Type B pancreatic cell (in vitro differentiated cells): ENCODE measurements at places on chromosomes 1 and 21. TPM values are rescaled to one million over a fixed set of nuclear protein-coding genes. Genes with fewer than 3 reads are reported as not detected.

MNDA gene
- total RNA-seq = not detected in 2 replicates

CELA3A gene
- total RNA-seq = 0.40 TPM in 1 of 2 replicates, not detected in the other

TPTE gene
- total RNA-seq = not detected in 2 replicates

EDARADD gene
- total RNA-seq = 14.8 and 39.9 TPM in 2 replicates

HDGF gene
- total RNA-seq = 249 and 270 TPM in 2 replicates

TCEA3 gene
- 8.8 and 9.2 TPM in 2 replicates for total RNA-seq

DNA sequence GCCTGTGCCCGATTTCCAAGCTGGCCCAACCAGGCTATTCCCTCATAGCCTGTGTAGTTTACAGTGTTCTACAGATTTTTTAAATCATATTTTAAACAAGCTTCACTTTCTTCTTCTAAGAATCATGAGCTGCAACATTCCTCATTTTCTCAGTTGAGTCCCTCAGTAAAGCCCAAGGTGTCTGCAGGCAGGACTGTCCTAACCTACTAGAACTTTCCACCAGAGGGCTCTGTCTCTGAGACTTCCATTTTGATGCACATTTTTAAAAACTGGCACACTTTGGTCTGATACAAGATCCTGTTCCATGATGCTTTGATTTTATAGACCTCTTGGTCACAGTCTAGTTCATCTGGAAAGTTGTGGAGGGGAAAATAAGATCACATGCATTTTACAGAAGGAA lies 21.6 kb upstream of the SLAMF6 start:
- no peak overlapping the region for H3K27ac ChIP-seq
- no peaks in the 10 kb centered on the region for H3K36me3 ChIP-seq

- H3K4me1 ChIP-seq = peaks cover 4% of the 10 kb centered on the region
- H3K4me3 ChIP-seq = no peak overlapping the region
- no peak overlapping the region for H3K27ac ChIP-seq
- H3K27me3 ChIP-seq = no peaks in the 10 kb centered on the region
- H3K36me3 ChIP-seq = peaks cover 37% of the 10 kb centered on the region
These were observed 223.1 kb downstream of the RPS6KC1 start for GRCh38 chr1:213274140-213274539.

DNA sequence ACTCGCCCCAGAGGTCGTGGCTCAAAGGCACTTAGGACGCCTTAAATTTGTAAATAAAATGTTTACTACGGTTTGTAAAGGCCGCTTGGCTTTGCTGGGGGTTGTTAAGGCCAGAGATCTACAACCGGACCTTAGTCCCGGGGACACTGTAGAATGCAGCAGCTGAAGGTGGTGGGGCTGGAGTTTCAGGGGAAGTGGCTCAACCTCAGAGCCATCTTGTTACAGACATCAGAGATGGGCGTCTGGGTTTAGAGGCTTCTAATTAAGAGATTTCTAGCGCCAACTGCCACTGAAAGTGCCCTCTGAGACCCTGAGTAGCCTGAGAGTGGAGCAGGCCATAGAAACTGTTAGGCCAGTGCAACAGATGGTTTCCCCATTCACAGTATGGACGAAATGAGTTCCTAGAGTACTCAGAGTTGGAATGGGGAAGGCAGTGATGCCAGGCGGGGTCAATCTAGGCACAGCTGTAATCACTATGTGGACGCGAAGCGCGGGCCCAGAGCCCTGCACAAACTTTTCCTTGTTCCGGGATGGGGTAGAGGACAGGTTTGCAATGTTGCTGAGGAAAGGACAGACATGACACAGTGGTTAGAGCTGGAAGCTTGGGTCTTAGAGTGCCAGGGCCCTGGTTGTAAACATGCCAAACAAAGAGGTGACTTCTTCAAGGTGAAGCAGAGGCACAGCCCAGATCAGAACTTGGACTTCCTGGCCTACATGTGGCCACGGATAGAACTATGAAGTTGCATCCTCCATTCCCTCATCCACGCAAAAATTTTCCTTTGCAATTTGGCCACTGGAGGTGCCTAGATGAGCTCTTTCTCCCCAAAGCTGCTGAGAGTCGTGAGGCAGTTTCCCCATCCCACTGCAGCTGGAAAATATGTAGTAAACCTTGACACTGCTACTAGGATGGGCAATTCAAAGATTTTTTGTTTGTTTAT lies 6.0 kb downstream of the HLX start:
- no peak for DNase-seq
- no peaks in the 10 kb centered on the region for H3K36me3 ChIP-seq
- peaks cover 18% of the 10 kb centered on the region for H3K4me1 ChIP-seq
- peaks cover 100% of the 10 kb centered on the region for H3K27me3 ChIP-seq
- no peak overlapping the region for H3K27ac ChIP-seq

DNA sequence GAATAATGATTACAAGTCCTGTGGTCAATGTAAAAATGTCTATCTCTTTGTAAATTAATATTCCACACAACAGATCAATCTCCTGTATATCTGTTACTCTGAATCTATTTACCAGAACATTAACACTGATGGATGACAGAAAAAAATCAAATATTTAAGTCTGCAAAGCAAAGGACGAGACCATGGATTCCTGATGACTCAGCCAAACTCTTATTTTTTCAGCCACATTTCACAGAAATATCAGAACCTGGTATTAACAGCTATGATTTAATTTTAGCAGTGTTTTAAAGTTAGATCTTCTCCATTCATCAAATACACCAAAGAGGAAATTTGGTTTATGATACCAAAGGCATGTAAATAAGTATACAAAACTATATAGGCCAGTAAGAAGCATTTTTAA lies 46.1 kb downstream of the FAF1 start:
- no peak overlapping the region for H3K4me3 ChIP-seq
- H3K27ac ChIP-seq = no peak overlapping the region
- no peak for DNase-seq

GRCh38 chr1:187237542-187237941 lies 408.8 kb downstream of the PLA2G4A start:
- no peak overlapping the region for H3K4me3 ChIP-seq
- DNase-seq = no peak
- H3K27ac ChIP-seq = no peak overlapping the region
- H3K27me3 ChIP-seq = no peaks in the 10 kb centered on the region
- H3K36me3 ChIP-seq = no peaks in the 10 kb centered on the region

GRCh38 chr1:245153081-245153551 lies 1.7 kb upstream of the KIF26B start:
- H3K27me3 ChIP-seq = peaks cover 60% of the 10 kb centered on the region

GRCh38 chr1:53412285-53413174 lies 46.7 kb upstream of the DMRTB1 start:
- H3K27ac ChIP-seq = no peak overlapping the region
- H3K4me3 ChIP-seq = no peak overlapping the region
- peaks cover 37% of the 10 kb centered on the region for H3K4me1 ChIP-seq
- no peak for DNase-seq

- peaks cover 13% of the 10 kb centered on the region for H3K4me1 ChIP-seq
- no peak for DNase-seq
- no peaks in the 10 kb centered on the region for H3K36me3 ChIP-seq
- H3K27ac ChIP-seq = no peak overlapping the region
- no peaks in the 10 kb centered on the region for H3K27me3 ChIP-seq
- H3K4me3 ChIP-seq = no peak overlapping the region
These were observed 198.7 kb downstream of the KCNT2 start for GRCh38 chr1:196409586-196409985.

DNA sequence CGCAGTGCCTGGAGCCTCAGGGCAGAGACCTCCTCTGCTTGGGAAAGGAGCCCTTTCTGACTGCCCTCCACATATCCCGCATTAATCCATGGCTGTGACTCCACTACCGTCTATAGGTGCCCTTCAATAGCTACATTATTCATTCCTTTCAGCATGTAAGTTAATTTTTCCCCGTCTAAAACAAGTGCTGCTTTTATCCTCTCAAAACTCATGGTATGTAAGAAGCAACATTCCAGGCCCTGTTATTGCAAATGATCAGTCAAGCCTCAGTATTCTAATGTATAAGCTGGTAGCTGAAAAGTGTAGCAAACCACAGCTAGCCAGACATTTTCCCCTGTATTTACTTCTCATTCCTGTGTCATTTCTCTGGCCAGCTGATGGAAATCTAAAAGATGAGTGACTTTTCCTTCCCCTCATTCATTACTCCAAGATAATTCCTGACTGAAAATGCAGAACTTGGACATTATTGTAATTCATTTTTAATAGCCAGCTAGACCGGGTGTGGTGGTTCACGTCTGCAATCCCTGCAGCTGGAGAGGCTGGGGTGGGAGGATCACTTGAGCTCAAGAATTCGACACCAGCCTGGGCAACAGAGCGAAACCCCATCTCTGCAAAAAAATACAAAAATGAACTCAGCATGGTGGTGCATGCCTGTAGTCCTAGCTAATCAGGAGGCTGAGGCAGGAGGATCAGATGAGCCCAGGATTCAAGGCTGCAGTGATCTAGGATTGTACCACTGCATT lies 88.5 kb upstream of the SOD1 start:
- H3K36me3 ChIP-seq = no peaks in the 10 kb centered on the region
- no peak overlapping the region for H3K4me3 ChIP-seq
- no peaks in the 10 kb centered on the region for H3K27me3 ChIP-seq
- peaks cover 15% of the 10 kb centered on the region for H3K4me1 ChIP-seq
- no peak overlapping the region for H3K27ac ChIP-seq

- no peak overlapping the region for H3K4me3 ChIP-seq
- H3K27me3 ChIP-seq = peaks cover 15% of the 10 kb centered on the region
- no peaks in the 10 kb centered on the region for H3K36me3 ChIP-seq
- H3K27ac ChIP-seq = no peak overlapping the region
- H3K4me1 ChIP-seq = no peaks in the 10 kb centered on the region
- no peak for DNase-seq
These were observed 11.2 kb upstream of the IL10 start for GRCh38 chr1:206783506-206783905.

DNA sequence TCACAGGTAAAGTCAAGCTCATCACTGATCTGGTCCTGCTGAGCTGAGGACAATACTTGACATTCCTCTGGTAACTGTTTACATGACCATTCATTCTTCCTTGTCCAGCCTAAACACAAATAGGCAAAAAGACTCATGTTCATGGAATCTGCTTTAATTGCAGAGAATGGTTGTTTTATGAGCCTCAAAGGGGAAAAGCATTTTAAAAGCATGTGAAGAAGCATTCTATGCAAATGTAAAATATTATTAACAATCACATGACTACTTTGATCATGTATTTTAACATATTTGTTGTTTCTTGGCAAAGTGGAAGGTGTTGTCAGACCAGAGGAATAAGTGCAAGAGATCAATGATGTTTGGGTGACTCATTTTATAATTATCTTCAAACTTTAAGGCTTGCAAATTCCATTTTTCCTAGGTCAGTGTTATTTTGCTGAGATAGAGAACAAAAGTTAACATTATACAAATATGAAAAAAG lies 133.7 kb downstream of the RUNX1 start:
- peaks cover 19% of the 10 kb centered on the region for H3K27me3 ChIP-seq
- DNase-seq = no peak
- H3K4me1 ChIP-seq = peaks cover 16% of the 10 kb centered on the region
- H3K4me3 ChIP-seq = no peak overlapping the region
- no peaks in the 10 kb centered on the region for H3K36me3 ChIP-seq

DNA sequence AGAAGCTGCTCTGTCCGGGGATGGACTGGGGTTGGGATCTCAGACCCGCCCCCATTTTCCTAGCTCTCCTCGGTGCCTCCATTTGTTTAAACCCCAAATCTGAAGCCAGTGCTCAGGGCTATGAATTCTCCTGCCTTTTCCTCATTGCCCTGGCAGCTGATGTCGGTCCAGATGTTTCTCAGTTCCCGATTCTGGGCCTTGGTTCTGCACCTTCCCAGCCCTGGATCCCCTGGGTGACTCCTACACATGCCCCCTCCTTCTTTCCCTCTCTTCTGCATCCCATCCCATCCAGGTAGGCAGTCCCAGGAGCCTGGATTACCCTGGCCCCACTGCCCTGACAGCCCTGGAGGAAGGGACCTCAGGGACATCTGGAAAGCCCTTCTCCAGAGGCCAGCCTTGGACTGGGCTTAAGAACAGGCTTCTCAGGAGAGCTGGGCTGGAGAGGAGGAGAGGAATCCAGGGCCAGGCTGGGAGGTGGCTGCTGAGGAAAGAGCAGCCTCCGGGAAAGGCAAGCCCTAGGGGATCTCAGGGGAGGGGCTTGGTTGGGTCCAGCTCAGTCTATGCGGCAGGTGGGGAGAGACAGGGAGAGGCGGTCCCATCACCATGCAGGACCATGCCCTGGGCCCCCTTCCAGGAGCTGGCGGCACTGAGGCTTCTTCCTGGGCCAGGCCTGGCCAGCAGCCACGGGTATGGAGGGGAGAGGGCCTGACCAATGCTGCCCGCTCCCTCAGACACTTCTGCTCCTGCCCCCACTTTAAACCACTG lies 6.8 kb upstream of the EPS8L3 start:
- no peak for DNase-seq
- no peaks in the 10 kb centered on the region for H3K36me3 ChIP-seq
- peaks cover 11% of the 10 kb centered on the region for H3K4me1 ChIP-seq
- H3K27ac ChIP-seq = no peak overlapping the region
- peaks cover 16% of the 10 kb centered on the region for H3K27me3 ChIP-seq
- no peak overlapping the region for H3K4me3 ChIP-seq

DNA sequence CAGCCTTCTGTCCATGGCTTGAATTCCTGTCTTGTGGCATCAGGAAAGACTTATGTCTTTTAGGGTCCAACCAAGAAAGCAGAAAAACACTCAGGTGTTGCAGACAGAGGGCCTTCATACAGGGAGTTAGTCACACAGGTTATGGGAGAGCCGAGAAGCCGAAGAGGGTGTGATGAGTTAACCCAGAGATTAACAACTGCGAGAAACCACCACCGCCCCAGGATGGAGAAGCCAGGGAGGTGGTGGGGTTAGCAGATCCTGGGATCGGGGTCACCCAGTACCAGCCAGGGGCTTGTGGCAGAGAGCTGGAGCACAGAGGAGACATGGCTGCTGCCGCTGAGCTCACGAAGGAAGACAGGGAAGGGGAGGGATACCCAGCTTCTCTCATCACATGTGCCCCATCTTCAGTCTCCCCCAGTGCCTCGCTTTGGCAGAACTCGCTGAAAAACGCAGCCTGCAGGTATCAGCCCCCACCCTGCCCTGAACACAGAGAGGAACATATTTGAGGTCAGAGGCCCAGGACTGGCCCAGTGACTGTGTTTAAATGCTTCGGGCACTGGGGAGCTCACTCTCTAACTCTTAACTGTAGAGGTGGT lies 58.7 kb downstream of the RUNX3 start:
- H3K4me1 ChIP-seq = peaks cover 5% of the 10 kb centered on the region
- no peak overlapping the region for H3K27ac ChIP-seq

DNA sequence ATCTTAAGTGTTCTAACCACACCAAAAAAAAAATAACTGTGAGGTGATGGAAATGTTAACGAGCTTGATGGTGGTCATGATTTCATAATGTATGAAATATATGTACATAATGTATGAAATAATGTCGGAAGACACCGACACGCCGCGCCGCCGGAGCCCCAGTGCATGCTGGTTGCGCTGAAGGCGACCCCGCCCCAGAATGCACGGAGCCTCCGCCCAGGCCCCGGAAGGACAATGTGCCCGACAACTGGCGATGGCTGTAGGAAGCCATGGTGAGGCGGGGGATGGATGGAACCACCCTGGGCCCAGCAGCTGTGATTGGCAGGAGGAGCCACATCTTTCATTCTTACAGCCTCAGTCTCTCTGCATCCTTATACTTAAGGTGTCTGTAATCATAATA lies 7.4 kb downstream of the OR2T10 start:
- H3K36me3 ChIP-seq = no peaks in the 10 kb centered on the region
- no peak overlapping the region for H3K27ac ChIP-seq

DNA sequence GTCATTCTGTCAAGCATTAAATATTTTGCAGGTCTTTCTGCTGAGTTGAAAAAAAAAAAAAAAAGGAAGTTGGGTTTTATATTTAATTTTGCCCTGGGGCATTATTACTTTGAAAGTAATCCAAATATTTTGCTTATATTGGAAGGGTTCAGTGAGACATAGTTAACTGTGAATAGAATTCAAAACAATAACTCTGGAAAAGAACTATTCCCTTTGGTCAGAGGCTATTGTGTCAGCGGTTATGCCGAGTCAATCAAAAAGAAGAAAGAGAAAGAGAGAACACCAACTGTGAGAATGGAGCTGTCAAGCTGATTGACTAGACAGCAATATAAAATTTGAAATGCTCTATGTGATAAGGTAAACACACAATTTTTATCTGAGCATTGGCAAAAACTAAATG lies 761.7 kb downstream of the ADGRL2 start:
- peaks cover 5% of the 10 kb centered on the region for H3K4me1 ChIP-seq
- H3K4me3 ChIP-seq = no peak overlapping the region
- H3K27ac ChIP-seq = no peak overlapping the region
